AG08395 (cell line): ENCODE measurements at places on chromosomes 16 and 17.
A peak's percentile ranks its signal among the peaks of the same experiment; 100 is the strongest.

GRCh38 chr17:503449-503700, 150.8 kb upstream of the RPH3AL start:
- DNase-seq: no peak

DNA sequence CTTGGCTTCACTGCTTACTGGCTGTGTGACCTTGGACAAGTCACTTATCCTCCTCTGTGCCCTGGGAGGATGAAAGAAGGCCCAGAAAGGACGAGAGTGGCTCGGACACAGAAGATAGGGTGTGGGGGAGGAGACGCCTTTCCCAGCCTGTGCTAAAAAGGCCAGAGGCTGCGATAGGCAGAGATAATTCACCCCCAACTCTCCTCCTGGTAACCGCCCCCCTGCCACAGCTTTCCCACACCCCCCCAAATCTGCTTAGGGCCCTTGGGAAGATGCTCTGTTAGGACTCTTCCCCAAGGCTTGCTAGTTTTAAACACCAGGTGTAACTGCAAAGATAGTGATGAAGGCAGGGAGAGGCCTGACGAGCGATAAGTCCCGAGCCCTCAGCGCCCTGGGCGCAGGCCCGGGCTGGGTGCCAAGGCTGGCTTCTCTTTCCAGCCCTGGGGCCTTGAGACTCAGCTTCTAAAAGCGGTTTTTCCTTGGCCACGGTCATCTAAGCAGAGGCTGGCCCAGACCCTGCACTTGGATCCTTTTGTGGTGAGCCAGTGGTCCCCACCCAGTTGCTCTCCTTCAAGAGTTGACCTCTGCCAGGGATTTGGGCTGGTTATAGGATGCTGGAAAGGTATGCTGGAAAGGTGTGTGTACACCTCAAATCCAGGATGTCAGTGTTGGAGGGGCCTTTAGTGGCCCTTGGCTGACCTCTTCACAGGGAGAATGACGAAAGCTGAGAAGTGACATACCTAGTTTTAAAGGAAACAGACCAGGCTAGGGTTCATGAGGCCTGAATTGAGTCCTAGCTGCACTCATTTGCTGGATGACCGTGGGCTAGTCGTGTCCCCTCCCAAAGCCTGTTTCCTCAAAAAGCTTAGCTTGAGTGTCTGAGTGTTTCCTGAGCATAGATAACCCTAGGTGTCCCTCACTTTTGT, 3.4 kb upstream of the PPP1R9B start:
- no peak for DNase-seq

- DNase-seq: no peak
Measured at GRCh38 chr16:73998707-73999106, 297.9 kb upstream of the PSMD7 start.

DNA sequence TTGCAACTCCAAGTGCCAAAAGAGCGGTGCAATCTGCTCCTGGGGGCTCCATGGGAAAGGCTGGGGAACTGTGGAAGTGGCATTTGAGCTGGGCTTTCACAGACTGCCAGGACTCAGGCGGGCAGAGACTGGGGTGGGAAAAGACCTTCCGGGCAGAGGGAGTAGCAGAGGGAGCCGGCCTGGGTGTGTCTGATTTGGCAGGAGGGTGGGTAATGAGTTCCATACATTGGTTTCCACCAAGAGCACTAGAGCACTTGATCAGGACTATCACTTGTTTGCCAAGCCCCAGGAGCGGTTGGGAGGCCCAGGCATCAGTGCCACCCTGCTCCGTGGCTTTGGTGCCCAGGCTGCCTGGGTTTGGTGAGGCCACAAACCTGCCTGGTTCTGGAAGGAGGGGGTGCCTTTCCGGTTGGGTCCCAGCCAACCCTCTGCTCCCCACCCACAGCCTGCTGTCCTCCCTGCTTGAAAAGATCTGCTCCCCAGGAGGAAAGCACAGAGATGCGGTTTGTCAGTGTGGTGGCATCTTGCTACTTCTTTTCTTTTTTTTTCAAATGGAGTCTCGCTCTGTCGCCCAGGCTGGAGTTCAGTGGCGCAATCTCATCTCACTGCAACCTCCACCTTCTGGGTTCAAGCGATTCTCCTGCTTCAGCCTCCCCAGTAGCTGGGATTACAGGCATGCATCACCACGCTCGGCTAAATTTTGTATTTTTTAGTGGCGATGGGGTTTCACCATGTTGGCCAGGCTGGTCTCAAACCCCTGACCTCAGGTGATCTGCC, 3.5 kb upstream of the TRIM47 start:
- DNase-seq: no peak

GRCh38 chr17:42677921-42678781, 1.4 kb upstream of the PLEKHH3 start:
- peak; percentile 89 for DNase-seq

GRCh38 chr16:17416461-17417311, 54.1 kb downstream of the XYLT1 start:
- peak; percentile 59 for DNase-seq

GRCh38 chr17:65742403-65743307, 181.2 kb upstream of the AXIN2 start:
- DNase-seq: peak; percentile 83

DNA sequence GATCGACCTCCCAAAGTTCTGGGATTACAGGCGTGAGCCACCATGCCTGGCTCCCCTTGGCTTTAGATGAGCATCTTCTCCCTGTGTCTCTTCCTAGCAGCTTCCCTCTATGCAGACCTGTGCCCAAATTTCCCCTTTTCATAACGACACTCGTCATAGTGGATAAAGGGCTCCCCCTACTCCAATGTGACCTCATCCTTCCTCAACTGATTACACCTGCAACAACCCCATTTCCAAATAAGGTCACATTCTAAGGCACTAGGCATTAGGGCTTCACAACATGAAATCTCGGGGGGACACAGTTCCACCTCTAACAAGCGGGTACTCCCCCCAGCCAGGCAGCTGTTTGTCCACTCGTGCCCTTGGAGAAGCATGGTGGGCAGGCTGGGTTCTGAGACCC, 10.3 kb downstream of the KIF19 start:
- no peak for DNase-seq

- no peak for DNase-seq
Measured at GRCh38 chr16:74771656-74772315, 2.8 kb downstream of the FA2H start.
